CD4-positive, alpha-beta T cell treated with Interleukin-6 for 4 hours (primary cell): ENCODE measurements at places on chromosomes 6 and 20.

- DNase-seq = no peak
Measured at GRCh38 chr6:143901885-143902750, 37.8 kb downstream of the ZC2HC1B start.

- no peak for DNase-seq
Measured at GRCh38 chr6:108524528-108525248, 36.0 kb upstream of the FOXO3 start.

GRCh38 chr6:151674578-151674977, 132.9 kb upstream of the ESR1 start:
- no peak for DNase-seq

- DNase-seq = no peak
Measured at GRCh38 chr20:34468951-34469350, 47.3 kb upstream of the DYNLRB1 start.

- DNase-seq = no peak
Measured at GRCh38 chr20:23022849-23023248, 12.3 kb upstream of the SSTR4 start.

GRCh38 chr20:24703284-24703610, 233.8 kb downstream of the SYNDIG1 start:
- no peak for DNase-seq

GRCh38 chr6:47034421-47034820, 7.7 kb downstream of the ADGRF1 start:
- no peak for DNase-seq

GRCh38 chr6:71049198-71049770, 92.4 kb upstream of the B3GAT2 start:
- no peak for DNase-seq

DNA sequence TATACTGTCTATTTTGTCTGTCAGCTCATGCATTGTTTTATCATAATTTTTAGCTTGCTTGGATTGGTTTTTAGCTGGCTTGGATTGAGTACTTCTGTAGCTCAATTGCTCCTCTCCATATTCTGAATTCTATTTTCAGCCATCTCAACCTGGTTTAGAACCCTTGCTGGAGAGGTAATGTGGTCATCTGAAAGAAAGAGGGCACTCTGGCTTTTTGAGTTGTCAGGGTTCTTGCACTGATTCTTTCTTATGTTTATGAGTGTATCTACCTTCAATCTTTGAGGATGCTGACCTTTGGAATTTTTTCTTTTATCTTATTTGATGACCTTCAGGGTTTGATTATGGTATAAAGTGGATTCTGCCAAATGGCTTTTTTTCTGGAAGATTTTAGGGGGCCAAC, 632.7 kb upstream of the ID4 start:
- DNase-seq = no peak

DNA sequence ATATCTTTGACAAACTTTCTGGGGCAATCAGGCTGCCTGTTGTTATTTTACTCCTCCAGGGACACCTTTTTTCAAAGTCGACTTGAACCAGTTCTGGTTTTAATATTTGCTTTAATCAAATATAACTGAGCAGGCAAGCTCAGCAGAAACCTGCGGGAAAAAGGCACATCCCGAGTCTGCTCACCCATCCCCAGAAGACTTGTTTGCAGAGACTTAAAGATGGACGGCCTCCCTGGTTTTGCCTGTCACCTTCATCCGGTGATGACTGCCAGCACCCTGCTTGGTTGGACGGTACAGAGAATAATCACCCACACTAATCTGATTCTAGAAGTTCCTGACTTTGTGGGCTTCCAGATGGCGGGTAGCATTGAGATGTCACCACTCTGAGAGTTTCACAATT, 36.8 kb downstream of the PPP1R3G start:
- no peak for DNase-seq

DNA sequence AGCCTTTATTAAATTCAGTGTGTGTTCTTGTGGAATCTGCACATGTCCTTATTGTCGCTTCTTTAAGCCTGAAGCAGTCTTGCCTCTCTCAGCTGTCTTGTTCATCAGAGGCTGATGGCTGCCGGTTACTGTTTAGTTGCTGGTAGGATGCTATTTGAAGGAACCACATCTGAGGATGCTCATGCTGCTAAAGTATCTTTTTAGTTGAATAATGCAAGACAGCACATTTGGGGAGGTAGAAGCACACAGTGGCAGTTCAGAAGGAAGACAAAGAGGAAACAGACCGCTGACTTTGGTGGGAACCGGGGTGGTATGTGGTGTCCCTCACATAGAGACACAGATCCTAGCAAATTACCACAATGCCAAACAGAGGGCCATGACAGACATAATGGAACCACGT, 144.2 kb upstream of the HDDC2 start:
- no peak for DNase-seq

GRCh38 chr6:39602601-39603519, 122.3 kb downstream of the KIF6 start:
- DNase-seq = no peak
